ENCODE measurements at places on chromosomes 16 and 17. TPM values are rescaled to one million over a fixed set of nuclear protein-coding genes. Genes with fewer than 3 reads are reported as not detected.

Gene PEX12
- total RNA-seq: 3.2 TPM

Gene SLC16A11
- total RNA-seq: 0.12 TPM

Gene DCTPP1
- total RNA-seq: 40.3 TPM

Gene KRTAP3-1
- not detected for total RNA-seq

Gene IGSF6
- 0.13 TPM for total RNA-seq

Gene SEZ6L2
- not detected for total RNA-seq

Gene JPT1
- total RNA-seq: 161 TPM

Gene TOX3
- not detected for total RNA-seq

Gene TRPV2
- 132 TPM for total RNA-seq

Gene APOH
- total RNA-seq: not detected

Gene C17orf107
- total RNA-seq: 0.68 TPM

Gene NCOR1
- 124 TPM for total RNA-seq

Gene KRTAP2-1
- not detected for total RNA-seq

Gene THUMPD1
- total RNA-seq: 45.1 TPM

Gene YBX2
- 0.55 TPM for total RNA-seq

Gene PRSS36
- 3.6 TPM for total RNA-seq

Gene ALOX12B
- total RNA-seq: 0.48 TPM

Gene KRT15
- total RNA-seq: not detected

Gene HOXB5
- not detected for total RNA-seq

Gene ASIC2
- not detected for total RNA-seq

Gene PRSS33
- total RNA-seq: not detected

Gene KRTAP4-1
- total RNA-seq: not detected

Gene RASL10B
- total RNA-seq: 0.39 TPM

Gene CFAP119
- 2.4 TPM for total RNA-seq

Gene ASB16
- 0.23 TPM for total RNA-seq

Gene PIK3R6
- total RNA-seq: 6.1 TPM

Gene LRRC37A2
- total RNA-seq: 28.3 TPM

Gene ZNF594
- 12.7 TPM for total RNA-seq

Gene UNK
- total RNA-seq: 29.8 TPM

Gene TBC1D3E
- not detected for total RNA-seq

Gene KRT9
- total RNA-seq: not detected

Gene PRR29
- total RNA-seq: 1.5 TPM

Gene MYL4
- total RNA-seq: not detected

Gene ADAP2
- total RNA-seq: not detected

Gene HS3ST4
- not detected for total RNA-seq

Gene RRAD
- 0.38 TPM for total RNA-seq
